ENCODE measurements at places on chromosomes 3 and 15. TPM values are rescaled to one million over a fixed set of nuclear protein-coding genes. Genes with fewer than 3 reads are reported as not detected.

The COL7A1 gene
- total RNA-seq = 175 TPM

The P2RY14 gene
- total RNA-seq = not detected

The ABHD10 gene
- total RNA-seq = 20.5 TPM

The INSYN1 gene
- total RNA-seq = 2.1 TPM

The RYR3 gene
- total RNA-seq = 0.05 TPM

The IGSF10 gene
- 0.78 TPM for total RNA-seq

The WNT5A gene
- 0.73 TPM for total RNA-seq

The FOXL2NB gene
- 1.2 TPM for total RNA-seq

The SNURF gene
- total RNA-seq = 8.6 TPM

The KLHL6 gene
- total RNA-seq = not detected

The TUSC2 gene
- total RNA-seq = 35.7 TPM

The SENP2 gene
- 16.5 TPM for total RNA-seq

The ILDR1 gene
- total RNA-seq = not detected

The SMAD6 gene
- 19.3 TPM for total RNA-seq

The MGLL gene
- total RNA-seq = 62.9 TPM

The WWTR1 gene
- total RNA-seq = 105 TPM

The SLC9C1 gene
- total RNA-seq = not detected

The ST3GAL6 gene
- 1.9 TPM for total RNA-seq

The TMEM158 gene
- 24.2 TPM for total RNA-seq

The ROPN1 gene
- total RNA-seq = not detected

The WDR49 gene
- total RNA-seq = not detected

The C3orf52 gene
- total RNA-seq = 11.5 TPM

The RBPMS2 gene
- total RNA-seq = 8.9 TPM

The SYNPR gene
- total RNA-seq = not detected

The GOLGA8T gene
- total RNA-seq = 1.6 TPM

The RAB7A gene
- 172 TPM for total RNA-seq

The PRR20G gene
- 0.14 TPM for total RNA-seq

The RLBP1 gene
- not detected for total RNA-seq

The GPR171 gene
- not detected for total RNA-seq

The PPP1R14D gene
- 0.32 TPM for total RNA-seq

The CLDN16 gene
- 0.06 TPM for total RNA-seq

The ZNF662 gene
- not detected for total RNA-seq

The CCNL1 gene
- 34.0 TPM for total RNA-seq

The PP2D1 gene
- not detected for total RNA-seq

The KNG1 gene
- not detected for total RNA-seq

The DHX30 gene
- 39.9 TPM for total RNA-seq

The HIGD2B gene
- not detected for total RNA-seq

The CCDC39 gene
- not detected for total RNA-seq

The OR5K2 gene
- not detected for total RNA-seq

The DNAJA4 gene
- total RNA-seq = not detected

The CFAP100 gene
- not detected for total RNA-seq

The RHCG gene
- 35.8 TPM for total RNA-seq

Measured in A549 treated with CpdA at 1 μM for 4 hours (cell line).